ENCODE measurements at places on chromosomes 3 and 15.

DNA sequence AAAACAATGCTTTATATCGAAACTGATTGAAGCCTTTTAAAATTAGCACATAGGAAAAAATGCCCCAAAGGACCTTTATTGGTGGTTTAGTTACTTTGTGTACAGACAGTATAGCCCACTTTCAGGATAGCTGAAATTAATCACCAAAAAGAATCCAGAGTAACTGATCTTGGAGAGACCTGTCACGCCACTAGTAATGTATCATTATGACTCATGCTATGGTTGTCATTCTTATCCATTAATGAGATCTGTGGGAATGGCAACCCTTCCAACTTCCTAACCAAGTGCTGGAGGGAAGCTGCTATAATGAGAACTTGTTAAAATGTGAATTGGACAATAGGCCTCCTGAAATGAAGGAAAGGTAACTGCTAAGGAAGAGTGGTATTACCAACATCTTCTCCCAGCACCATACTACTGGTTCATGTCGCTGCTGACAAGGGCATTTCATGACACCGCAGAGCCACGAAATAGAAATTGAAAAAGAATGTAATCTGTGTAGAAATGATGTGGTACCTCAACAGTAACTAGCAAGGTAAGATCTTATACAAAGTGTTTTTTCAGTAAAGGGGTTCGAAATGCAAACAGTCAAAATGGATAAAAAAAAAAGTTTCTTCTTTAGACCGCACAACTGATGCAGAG, 7.1 kb upstream of the EMC4 start:
- DNase-seq: peak; percentile 43

DNA sequence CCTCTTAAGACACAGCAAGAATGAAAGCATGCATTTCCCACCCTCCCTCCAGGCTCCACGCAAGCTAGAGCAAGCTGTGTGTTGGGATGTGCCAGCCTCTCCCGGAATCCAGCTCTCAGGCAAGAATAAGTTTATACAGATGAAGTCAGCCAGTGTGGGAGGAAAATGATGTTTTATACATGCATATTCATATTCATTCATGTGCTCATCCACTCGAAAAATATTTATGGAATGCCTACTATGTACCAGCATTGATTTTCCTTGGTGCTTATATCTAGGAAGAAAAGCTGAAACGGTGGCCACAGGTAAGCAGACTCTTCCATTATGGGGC, 62.7 kb downstream of the KLHL6 start:
- no peak for DNase-seq

GRCh38 chr15:77525907-77526594, 105.4 kb downstream of the HMG20A start:
- DNase-seq: no peak

DNA sequence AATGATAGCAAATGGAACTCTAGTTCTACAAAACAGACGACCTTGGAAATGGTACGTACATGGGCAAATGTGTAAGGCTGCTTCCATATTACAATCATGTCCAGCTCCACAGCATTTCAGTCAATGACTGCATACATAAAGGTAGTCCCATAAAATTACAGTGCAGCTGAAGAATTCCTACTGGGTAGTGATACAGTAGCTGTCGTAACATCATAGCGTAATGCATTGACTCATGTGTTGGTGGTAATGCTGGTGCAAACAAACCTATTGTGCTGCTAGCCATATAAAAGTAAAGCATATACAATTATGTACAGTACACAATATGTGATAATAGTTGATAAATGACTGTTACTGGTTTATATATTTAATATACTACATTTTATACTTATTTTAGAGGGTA, 18.5 kb downstream of the TTC23 start:
- no peak for DNase-seq

DNA sequence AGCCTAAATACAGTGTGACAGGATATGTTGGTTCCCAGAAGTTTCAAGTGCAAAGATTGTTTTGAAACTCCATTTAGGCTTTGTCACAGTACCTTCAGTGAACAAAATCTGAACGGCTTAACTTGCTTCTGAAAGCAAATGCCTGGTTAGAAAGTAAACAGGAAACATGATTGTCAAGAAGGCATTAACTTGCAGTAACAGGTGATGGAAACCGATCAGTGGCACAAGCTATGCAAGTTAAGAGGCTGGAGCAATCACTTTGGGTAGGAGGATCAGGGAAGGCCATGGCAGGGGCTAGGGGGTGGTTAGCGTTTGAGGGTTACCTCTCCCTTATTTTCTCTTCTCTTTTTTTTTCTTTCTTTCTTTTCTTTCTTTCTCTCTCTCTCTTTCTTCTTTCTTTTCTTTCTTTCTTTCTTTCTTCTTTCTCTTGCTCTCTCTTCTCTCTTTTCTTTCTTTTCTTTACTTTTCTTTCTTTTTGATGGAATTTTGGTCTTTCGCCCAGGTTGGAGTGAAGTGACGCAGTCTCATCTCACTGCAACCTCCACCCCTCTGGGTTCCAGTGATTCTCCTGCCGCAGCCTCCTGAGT, 2.4 kb downstream of the HYKK start:
- no peak for DNase-seq

DNA sequence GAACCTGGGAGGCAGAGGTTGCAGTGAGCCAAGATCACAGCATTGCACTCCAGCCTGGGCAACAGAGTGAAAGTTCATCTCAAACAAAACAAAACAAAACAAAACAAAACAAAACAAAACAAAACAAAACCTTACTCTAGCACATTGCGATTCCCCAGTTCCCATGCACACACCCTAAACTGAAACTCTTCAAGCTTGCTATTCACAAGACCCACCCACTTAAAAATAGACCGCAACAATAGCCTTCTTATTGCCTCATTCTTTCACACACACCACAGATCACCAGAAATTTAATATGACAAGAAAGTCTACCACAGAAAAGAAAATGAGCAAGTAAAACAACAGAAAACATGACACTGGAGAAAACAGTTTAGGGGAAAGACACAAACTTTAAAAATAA, 598.4 kb downstream of the FHIT start:
- no peak for DNase-seq

GRCh38 chr3:42655331-42655888, 1.9 kb downstream of the ZBTB47 start:
- no peak for DNase-seq

DNA sequence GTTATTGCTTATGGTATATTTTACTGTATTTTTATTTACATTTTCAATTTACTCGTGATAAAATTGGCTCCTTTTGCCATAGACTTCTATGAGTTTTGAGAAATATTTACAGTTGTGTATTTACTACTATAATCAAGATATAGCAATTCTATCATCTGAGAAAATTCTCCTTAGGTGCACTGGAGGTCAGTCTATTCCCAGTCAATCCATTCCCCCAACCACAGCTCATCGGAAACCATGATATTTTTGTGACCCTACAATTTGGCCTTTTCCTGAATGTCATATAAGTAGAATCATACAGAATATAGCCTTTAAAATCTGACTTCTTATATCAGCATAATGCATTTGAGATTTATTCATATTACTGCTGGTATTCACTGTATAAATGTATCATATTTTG, 114.7 kb upstream of the LRTM1 start:
- DNase-seq: no peak

DNA sequence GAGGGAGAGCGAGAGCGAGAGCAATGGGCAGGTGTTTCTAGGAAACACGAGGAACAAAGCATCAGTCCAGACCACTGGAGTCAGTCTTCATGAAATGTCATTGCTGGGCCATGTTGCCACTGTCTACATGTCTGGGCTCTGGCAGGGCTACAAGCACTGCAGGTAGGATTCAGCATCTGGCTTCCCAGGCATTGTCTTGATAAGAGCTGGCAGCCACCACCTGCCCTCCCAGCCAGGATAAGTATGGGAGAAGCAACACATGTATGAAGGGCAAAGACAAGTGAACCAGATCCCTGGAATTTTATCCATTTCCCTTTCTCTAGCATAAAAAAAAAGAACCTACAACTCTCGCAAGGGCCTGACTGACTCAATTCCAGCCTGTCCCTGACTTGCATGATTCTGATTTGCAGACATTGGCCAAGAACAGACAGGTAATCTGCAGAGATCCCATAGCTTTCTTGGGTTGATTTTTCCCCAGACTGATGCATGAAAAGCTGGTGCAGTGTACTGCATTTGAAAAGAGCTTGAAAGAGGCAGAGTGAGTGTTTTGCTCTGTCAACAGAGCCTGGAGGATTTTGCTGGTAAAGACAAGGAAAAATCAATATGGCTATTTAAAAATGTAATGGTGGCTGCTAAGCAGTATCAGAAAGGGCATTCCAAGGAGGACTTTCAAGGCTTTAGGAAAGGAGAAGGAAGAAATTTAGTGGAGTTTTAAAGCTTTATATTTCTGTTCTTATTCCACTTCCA, 157.2 kb upstream of the MYRIP start:
- no peak for DNase-seq

GRCh38 chr15:64997745-64998375, 8.1 kb upstream of the SPG21 start:
- no peak for DNase-seq

DNA sequence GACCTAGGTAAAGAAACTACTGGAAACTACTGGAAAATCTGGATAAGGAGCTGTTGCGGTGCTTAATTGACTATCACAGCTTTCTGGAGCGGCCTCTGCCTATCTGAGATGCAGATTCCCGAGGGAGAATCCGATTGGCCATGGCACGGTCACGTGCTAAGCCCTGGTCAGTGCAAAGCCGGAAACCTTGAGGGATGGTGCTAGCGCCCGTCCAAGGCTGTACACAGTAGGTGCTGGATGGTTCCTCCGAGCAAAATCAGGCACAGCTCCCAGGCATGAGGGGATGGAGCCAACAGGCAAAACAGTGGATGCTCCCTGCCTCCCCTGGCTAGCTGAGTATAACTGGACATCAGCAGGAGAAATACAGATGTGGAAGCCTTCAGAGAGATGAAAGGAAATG, 238.7 kb upstream of the HES1 start:
- no peak for DNase-seq

DNA sequence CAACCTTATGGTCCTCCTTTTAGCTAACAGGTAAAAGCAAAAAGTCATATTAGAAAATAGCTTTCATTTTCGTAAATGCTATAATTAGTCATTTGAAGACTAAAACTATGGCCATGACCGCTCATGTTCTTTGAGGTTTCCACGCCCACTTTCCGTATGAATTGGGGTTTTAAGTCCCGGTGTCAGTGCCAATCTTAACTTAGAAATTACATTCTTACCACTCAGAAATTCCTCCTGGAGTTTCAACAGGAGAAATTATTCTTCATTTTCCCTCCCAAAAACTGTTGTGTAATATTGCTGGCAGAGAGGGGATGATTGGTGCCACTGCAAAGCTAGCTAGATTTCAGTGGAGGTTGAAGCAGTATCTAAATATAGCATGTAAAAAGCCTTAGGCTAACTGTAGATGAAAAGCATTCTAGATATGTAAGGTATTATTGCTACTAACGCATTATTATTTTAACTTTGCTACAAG, 71.0 kb upstream of the MDFIC2 start:
- DNase-seq: peak; percentile 34

GRCh38 chr3:25033407-25034029, 394.5 kb upstream of the RARB start:
- peak; percentile 47 for DNase-seq

- DNase-seq: no peak
Measured at GRCh38 chr15:65060641-65061397, 7.0 kb downstream of the RASL12 start.

DNA sequence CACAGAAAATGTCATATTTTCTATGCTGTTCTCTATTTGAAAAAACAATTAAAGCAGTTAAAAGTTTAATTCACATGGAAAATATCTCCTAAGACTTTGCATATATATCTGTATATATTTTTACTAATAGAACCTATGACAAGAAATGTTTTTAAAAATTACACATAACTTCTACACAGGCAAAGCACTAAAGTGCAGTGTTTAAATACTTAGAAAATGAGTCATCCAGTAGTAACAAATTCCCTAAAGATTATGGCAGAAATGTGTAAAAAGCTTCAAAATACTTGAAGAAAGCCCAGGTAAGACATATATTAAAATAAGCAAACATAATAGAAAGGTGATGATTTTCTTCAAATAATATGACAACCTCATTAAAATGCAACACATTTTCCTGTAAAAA, 236.6 kb downstream of the TBC1D5 start:
- no peak for DNase-seq

GRCh38 chr3:158983216-158984099, 181.6 kb downstream of the MFSD1 start:
- no peak for DNase-seq

DNA sequence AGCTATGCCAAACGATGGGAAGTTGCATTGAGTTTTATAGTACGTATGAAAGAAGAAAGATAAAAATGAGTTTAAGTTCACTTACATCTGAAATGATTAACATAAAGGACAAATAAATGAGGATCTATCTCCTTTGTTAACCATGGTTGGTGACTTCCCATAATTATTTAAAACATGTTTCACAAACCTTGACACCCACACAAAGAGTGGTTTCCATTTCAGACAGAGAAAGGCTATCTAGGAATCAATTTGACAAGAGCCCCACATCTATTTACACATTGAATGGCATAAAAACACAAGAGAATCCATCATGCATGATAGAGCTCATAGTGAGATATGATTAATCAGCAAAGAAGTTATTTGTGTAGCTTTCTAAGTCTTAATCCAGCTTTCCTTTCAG, 14.2 kb upstream of the MTMR10 start:
- DNase-seq: no peak

DNA sequence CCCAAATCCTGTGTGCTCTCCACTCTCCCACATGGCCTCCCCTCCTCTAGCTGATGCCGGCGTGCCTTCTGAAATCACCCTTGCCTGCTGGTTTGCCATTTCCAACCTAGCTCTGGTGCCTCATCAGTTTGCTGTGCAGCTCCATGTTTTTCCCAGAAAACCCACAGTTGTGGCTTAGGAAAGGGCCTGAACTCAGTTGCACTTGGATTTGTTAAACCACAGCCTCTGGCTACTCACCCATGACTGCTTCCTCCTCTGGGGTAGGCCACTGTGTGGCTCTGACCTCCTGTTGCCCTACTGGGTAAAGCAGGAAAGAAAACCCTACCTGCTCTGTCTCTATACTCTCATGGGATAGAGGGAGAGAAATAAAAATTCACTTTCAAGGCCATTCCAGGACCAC, 97.3 kb downstream of the DAPK2 start:
- DNase-seq: no peak

- DNase-seq: no peak
Measured at GRCh38 chr15:26757141-26757540, 15.7 kb downstream of the GABRB3 start.

DNA sequence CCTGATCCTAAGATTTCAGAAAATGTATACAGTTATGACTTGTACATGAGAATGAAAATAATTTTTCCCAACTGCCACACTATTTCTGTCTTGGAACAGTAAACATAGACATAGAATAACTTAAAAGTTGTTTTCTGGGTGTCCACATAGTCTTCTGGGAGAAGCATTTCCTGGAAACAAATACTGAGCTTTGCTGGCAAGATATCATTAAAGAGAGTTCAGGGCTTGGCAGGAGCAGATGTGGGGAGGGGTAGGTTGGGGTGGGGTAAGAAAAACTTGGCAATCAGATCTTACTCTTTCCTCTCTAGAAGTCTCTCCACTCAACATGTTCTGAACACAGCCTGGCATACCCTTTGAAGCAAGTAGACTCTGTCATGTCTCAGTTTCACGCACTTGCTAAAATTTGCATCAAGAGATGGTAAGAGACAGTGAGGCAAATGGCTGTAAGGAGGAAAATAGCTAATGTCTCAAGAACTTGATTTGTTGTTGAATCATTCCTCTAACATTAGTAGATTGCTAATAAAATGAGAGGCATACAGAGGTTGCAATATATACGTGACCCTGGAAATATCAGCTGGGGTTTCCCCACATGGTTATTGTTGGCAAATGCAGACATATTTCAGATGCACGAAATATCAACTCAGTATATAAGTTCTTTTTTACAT, 27.3 kb upstream of the ABI3BP start:
- no peak for DNase-seq

All from activated CD4-positive, alpha-beta T cell treated with anti-CD3 and anti-CD28 coated beads, Interleukin-2, amount 50 U/mL, for 16 hours (primary cell).